ENCODE measurements at places on chromosomes 7 and 10. TPM values are rescaled to one million over a fixed set of nuclear protein-coding genes. Genes with fewer than 3 reads are reported as not detected.

DNA sequence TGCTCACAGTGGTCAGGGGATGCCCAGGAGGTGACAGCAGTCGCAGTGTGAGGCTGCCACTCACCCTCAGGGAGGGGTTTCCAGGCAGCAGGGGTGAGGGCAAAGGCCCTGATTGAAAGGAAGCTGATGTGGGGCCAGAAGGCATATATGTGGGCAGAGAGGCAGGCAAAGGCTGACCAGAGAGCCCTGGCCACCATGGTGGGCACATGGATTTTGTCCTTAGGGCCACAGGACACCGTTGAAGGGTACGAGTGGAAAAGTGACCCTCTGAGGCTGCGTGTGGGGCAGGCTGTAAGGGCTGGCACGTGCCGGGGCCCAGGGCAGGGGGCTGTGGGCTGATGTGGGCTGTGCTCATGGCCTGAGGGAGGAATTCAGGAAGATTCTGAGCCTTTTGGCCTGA is 57.5 kb upstream of the ZNF32 start:
- peaks cover 4% of the 10 kb centered on the region for H3K4me1 ChIP-seq
- H3K4me3 ChIP-seq: no peak overlapping the region
- no peaks in the 10 kb centered on the region for H3K27me3 ChIP-seq
- no peak overlapping the region for H3K27ac ChIP-seq
- DNase-seq: no peak

GRCh38 chr7:150398108-150398964 is 19.2 kb downstream of the ZNF775 start:
- H3K27me3 ChIP-seq: no peaks in the 10 kb centered on the region
- H3K36me3 ChIP-seq: no peaks in the 10 kb centered on the region
- DNase-seq: no peak
- peaks cover 21% of the 10 kb centered on the region for H3K4me1 ChIP-seq

- H3K4me3 ChIP-seq: no peak overlapping the region
- no peak for DNase-seq
- peaks cover 11% of the 10 kb centered on the region for H3K4me1 ChIP-seq
- H3K27me3 ChIP-seq: no peaks in the 10 kb centered on the region
- H3K27ac ChIP-seq: no peak overlapping the region
These were observed 3.0 kb downstream of the GUSB start for GRCh38 chr7:65978891-65979582.

DNA sequence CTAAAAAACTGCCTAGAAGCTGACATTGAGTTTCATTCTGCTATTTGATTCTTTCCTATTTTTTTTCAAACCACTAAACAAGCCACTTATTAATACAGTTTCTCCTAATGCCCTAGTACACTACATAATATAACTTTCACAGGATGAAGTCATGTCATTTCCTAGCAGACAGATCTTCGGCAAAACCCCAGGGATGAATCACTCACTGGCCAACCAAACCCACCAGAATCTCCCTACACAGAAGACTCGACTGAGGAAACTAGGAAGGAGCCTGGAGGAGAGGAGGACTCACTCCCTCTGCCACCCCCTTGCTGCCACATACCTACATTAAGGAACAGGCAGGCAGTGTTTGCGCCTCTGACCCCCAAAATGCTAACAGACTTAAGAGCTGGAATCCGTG is 33.4 kb downstream of the XPNPEP1 start:
- H3K27ac ChIP-seq: no peak overlapping the region
- H3K4me3 ChIP-seq: no peak overlapping the region
- H3K4me1 ChIP-seq: peaks cover 26% of the 10 kb centered on the region
- H3K36me3 ChIP-seq: no peaks in the 10 kb centered on the region
- no peak for DNase-seq

- no peak overlapping the region for H3K4me3 ChIP-seq
- H3K27ac ChIP-seq: no peak overlapping the region
- H3K36me3 ChIP-seq: no peaks in the 10 kb centered on the region
- no peaks in the 10 kb centered on the region for H3K27me3 ChIP-seq
These were observed 447.9 kb upstream of the PFKP start for GRCh38 chr10:2619472-2619871.

GBX1 gene
- 15.6 TPM for total RNA-seq

TUBAL3 gene
- 0.93 TPM for total RNA-seq

RFC2 gene
- total RNA-seq: 15.2 TPM
